ENCODE measurements at places on chromosomes 12 and 14. TPM values are rescaled to one million over a fixed set of nuclear protein-coding genes. Genes with fewer than 3 reads are reported as not detected.

GRCh38 chr14:99995700-99996356 is 69.4 kb upstream of the EVL start:
- no peak overlapping the region for H3K27ac ChIP-seq
- H3K36me3 ChIP-seq, result no peaks in the 10 kb centered on the region
- peak; percentile 61 for DNase-seq
- H3K4me3 ChIP-seq, result no peak overlapping the region

THTPA gene
- total RNA-seq, result 23.7 TPM

DNA sequence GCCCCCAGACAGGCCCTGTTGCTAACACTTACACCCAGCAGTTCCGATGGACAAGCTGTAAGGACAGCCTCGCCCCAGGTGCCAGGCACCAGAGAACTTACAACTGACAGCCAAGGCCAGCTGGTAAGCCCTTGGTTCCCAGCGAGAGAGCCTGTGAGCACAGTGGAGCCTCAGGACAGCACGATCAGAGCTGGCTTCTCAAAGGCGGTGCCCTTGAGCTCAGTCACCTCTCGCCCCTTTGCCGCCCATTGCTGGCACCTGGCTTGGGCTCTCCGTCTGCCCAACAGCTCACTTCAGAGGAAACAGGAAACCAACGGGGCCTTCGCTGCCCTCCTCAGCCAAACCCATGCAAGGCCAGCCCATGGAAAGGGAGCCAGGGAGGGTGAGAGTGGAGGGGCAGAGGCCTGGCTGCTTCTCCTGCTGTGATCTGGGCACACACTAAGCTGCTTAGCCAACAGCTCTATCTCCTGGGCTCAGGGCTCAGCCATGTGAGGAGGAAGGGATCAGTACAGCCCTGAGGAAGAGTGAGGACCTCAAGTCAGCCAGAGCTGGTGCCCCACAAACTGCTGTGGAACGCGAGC is 98.5 kb downstream of the SINHCAF start:
- peak; percentile 16 for DNase-seq
- no peak overlapping the region for H3K27ac ChIP-seq
- H3K4me3 ChIP-seq, result no peak overlapping the region
- H3K36me3 ChIP-seq, result no peaks in the 10 kb centered on the region
- no peaks in the 10 kb centered on the region for H3K4me1 ChIP-seq

CFAP251 gene
- 17.7 TPM for total RNA-seq

GRCh38 chr14:34203251-34203722 is 252.4 kb upstream of the EGLN3 start:
- DNase-seq, result no peak
- no peaks in the 10 kb centered on the region for H3K27me3 ChIP-seq

DNA sequence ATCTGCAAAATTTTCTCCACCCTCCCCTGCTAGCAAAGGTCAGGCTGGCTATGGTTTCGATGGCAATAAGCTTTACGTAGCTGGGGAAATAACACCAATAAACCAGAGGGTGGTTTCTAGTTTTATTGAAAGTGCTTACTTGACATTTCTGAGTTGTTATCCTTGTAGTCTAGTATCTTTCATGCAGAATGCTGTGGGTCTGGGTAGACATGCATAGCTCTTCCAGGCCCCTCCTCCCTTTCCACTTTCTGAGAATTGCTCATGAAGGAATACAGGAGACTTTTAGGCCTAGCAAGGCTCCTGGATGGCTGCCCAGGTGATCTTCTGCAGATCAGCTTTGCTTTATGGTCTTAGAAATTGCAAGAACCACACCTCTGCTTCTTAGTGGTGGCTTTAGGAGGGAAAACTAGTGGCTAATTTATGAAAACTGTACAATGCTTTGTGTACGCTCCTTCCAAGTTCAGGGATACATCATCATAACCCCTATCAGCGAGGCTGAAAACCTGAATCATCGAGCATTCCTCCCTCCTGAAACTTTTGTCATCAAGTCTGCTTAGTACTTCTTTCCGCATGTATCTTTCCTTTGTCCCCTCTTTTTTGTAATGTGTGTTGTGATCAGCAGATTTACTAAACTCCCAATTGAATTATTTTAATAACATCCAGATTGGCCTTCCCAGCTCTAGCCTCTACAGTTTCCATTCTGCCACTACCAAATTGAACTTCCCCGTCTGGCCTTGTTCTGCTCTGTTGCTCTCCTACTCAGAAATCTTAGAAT is 473.0 kb downstream of the RAD51B start:
- H3K36me3 ChIP-seq, result no peaks in the 10 kb centered on the region
- no peak overlapping the region for H3K4me3 ChIP-seq
- H3K4me1 ChIP-seq, result peaks cover 35% of the 10 kb centered on the region
- H3K27me3 ChIP-seq, result no peaks in the 10 kb centered on the region
- peak overlapping the region; percentile 79 for H3K27ac ChIP-seq
- DNase-seq, result peak; percentile 56

DNA sequence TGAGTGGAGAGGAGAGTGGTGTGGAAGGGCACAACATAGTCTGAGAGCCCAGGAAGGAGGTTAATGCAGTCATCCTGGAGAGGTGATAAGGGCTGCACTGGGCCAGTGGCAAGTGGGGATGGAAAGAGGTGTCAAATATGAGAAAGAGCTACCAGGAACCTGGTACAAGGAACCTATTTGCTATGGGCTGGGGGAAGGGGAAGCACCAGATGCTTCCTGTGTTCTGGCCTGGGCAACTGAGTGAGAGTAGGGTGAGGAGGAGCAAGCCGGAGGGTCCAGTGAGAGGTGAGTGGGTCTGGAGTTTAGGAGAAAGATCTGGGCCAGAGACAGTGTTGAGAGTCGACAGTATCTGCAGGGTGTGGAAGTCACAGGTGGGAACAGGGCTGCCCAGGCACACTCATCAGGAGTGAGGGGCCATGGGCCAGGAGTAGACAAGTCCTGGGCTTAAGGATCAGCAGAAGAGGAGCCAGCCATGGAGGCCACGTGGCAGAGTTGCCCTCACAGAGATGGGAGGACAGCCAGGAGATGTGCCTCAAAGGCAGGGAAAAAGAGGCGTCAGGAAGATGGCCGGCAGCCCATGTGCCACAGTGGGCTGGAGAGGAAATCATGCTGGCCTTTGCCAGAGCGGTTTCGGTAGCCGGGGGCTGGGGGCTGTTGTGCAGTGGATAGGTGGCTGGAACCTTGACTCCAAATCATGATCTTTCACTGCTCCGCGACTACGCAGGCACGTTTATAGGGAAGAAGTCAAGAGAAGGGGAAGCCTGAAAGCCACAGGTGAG is 2.9 kb upstream of the AQP6 start:
- no peaks in the 10 kb centered on the region for H3K36me3 ChIP-seq
- H3K4me1 ChIP-seq, result peaks cover 18% of the 10 kb centered on the region
- H3K27ac ChIP-seq, result no peak overlapping the region
- no peak for DNase-seq
- no peak overlapping the region for H3K4me3 ChIP-seq

- no peak for DNase-seq
- no peak overlapping the region for H3K27ac ChIP-seq
- no peaks in the 10 kb centered on the region for H3K27me3 ChIP-seq
- no peaks in the 10 kb centered on the region for H3K36me3 ChIP-seq
Measured at GRCh38 chr14:38073641-38074040, 134.1 kb upstream of the SSTR1 start.

DNA sequence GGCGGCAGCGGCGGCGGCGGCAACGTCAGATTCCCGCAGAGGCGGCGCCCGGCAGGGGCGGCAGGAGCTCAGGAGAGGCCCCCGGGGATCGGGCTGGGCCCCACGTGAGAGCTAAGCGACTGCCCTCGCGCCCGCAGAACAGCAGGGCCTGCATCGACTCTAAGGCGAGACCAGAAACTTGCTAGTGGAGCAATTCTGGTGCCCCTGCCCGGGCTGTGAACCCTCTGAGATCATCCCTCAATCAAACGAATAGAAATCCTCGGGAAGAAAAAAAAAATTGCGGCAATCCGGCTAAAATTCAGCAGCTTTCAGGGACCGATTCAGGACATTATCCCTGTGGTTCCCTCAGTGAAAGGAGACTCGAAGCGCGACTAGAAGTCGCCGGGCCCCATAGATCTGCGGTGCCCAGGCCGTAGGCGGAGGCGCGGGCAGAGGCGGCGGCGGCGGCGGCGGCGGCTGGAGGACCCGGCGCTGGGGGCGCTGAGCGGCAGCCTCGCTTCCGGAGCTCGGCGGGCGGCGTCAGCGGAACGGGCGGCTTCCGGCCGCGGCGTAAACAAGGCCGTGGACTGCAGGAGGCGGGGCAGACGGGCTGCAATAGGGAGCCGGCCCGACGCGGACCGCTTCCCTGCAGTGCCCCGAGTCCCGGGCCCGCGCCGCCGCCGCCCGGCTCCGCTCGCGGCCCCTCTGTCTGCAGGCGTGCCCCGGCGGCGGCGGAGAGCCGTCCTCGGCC is at the start of gene KLHDC2:
Gene KLHDC2, plus strand, starts transcription at position 583 of the 730 bp plus-strand sequence. CDS start 316 bp downstream, outside the sequence.
- peak; percentile 88 for DNase-seq
- peaks cover 14% of the 10 kb centered on the region for H3K4me1 ChIP-seq
- no peaks in the 10 kb centered on the region for H3K27me3 ChIP-seq
- peaks cover 6% of the 10 kb centered on the region for H3K36me3 ChIP-seq

DNA sequence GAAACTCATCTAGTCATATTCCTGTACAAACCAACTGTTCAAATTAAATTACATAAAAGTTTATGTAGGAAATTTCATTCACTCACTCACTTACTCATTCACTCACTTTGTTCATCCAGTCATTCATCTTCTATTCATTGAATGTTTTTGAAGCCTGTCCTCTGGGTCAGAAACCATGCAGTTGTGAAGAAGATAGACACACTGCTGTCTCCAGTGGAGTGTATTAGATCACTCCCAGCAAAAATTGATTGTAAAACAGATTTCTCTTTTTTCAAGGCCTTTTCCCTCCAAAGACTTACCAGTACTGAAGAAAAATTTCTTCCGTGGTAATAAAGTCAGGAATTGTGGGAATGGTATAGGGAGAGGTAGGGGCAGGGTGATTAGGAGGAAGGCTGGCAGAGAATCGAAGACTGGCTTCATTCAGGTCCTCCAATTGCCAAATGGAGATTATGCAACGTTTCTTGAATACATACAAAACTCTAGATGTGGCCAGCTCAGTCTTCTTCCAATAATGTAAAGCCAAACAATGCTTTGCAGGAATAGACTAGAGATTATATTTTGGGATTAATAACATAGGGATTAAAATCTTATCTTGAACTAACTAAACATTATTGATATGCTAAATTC is 9.1 kb downstream of the LRRK2 start:
- no peaks in the 10 kb centered on the region for H3K36me3 ChIP-seq
- DNase-seq, result no peak
- no peak overlapping the region for H3K4me3 ChIP-seq
- no peaks in the 10 kb centered on the region for H3K27me3 ChIP-seq
- H3K4me1 ChIP-seq, result no peaks in the 10 kb centered on the region

KRT7 gene
- 826 TPM for total RNA-seq

RTN1 gene
- total RNA-seq, result 12.3 TPM

DNA sequence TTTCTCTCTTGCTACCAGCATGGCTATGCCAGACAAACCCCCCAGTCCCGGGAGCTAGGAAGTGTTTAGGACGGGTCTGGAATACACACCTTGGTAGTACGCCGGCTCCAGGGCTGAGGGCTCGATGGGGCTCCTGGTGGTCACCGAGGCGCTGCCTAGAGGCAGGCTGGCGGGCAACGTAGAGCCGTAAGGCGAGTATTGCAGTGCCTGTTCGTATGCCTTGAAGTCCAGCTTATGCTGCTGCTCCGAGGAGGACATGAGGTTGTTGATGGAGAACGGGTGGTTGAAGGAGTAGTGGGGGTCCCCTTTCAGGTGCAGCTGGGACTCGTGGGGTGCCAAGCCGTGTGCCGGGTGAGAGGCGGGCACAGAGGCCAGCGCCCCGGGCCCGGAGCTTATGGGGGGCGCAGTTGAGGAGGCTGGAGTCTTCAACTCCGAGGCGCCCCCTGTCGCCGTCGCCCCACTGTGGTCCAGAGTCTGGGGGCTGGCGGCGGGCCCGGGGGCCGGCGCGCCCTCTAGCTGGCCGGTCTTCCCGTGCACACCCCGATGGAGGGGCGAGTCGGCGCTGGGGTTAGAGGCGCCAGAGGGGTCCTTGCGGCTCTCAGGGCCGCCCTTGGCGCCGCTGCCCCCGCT is 3.6 kb downstream of the FOXA1 start:
- no peaks in the 10 kb centered on the region for H3K36me3 ChIP-seq
- H3K4me1 ChIP-seq, result peaks cover 18% of the 10 kb centered on the region
- H3K27me3 ChIP-seq, result peaks cover 84% of the 10 kb centered on the region
- H3K27ac ChIP-seq, result no peak overlapping the region

DNA sequence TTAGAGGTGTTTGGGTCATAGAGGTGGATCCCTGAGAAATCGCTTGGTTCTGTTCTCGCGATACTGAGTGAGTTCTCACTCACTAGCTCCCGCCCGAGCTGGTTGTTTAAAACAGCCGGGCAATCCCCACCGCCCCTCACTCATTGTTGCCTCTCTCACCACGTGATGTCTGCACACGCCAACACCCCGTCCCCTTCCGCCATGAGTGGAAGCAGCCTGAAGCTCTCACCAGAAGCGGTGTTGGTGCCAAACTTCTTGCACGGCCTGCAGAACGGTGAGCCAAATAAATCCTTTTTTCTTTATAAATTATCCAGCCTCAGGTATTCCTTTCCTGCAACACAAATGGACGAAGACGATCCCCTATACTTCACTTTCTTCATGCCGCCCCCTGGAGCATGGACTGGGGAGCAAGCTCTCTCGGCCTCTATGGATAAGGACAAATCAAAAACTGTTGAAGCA is 45.4 kb upstream of the CCND2 start:
- no peak overlapping the region for H3K27ac ChIP-seq
- H3K4me3 ChIP-seq, result no peak overlapping the region
- H3K27me3 ChIP-seq, result no peaks in the 10 kb centered on the region
- no peaks in the 10 kb centered on the region for H3K36me3 ChIP-seq
- no peaks in the 10 kb centered on the region for H3K4me1 ChIP-seq

- H3K27me3 ChIP-seq, result no peaks in the 10 kb centered on the region
- no peaks in the 10 kb centered on the region for H3K4me1 ChIP-seq
- no peak overlapping the region for H3K27ac ChIP-seq
- H3K36me3 ChIP-seq, result no peaks in the 10 kb centered on the region
- no peak for DNase-seq
Measured at GRCh38 chr12:69686731-69687130, 12.4 kb downstream of the BEST3 start.

GRCh38 chr14:39568809-39569538 is 136.7 kb upstream of the FBXO33 start:
- H3K4me3 ChIP-seq, result no peak overlapping the region
- no peak overlapping the region for H3K27ac ChIP-seq
- H3K27me3 ChIP-seq, result no peaks in the 10 kb centered on the region
- H3K36me3 ChIP-seq, result no peaks in the 10 kb centered on the region
- no peak for DNase-seq

TPPP2 gene
- total RNA-seq, result not detected

IL23A gene
- 0.67 TPM for total RNA-seq

DNA sequence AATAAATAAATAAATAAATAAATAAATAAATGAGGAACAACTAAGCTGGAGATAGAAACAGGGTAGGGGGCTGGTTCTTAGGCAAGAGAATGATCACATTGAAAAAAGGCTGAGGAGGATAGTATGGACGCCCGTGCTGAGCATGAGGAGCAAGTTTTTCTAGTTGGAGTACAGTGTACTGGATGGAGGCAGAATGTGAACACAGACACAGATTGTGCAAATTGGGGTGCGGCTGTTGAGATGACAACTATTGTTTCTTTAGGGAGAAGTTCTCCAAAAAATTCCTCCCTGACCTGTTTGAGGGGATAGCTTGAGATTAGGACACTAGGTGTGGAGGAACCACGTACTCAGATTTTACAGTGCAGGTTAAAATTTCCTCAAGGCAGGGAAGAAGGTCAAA is 979 bp upstream of the BIN2 start:
- no peak overlapping the region for H3K27ac ChIP-seq
- no peaks in the 10 kb centered on the region for H3K27me3 ChIP-seq
- DNase-seq, result no peak
- H3K4me1 ChIP-seq, result no peaks in the 10 kb centered on the region

C1QL4 gene
- not detected for total RNA-seq
